DND-41 (cell line): ENCODE measurements at places on chromosomes 6 and 20.
A peak's percentile ranks its signal among the peaks of the same experiment; 100 is the strongest.

DNA sequence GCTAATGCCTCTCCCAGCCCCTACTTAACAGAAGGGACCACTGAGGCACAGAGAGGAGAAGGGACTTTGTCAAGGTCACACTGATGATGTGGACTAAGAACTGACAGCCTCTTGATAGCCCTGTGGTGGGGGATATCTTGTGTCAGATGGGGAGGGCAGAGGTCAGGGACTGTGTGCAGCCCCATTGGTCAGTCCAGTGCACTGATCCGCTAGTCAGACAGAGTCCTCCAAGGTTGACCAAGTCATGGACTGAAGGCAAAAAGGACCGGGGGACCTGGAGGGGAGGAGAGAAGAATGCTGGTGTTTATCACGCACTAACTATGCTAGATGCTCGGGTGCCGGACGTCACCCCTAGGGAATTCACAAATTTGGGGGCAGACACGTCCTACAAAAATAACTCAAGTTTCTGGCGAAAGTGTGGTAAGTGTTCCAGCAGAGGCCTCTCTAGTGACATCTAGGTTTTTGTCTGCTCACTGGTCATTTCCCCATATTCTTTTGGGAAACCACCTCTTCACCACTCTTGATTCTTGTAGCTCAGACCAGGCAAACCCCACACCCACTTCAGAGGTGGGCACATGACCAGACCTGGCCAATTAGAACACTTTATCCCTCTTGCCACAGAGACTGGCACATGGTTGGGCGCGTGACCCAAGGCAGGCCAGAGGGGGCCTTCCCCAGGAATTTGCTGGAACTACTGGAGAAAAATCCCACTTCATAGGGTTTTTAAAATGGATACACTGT, 21.0 kb downstream of the TCF15 start:
- no peak for DNase-seq

- DNase-seq, result no peak
These were observed 12.9 kb upstream of the ADTRP start for GRCh38 chr6:11791354-11792107.

- no peak for DNase-seq
These were observed 84.7 kb downstream of the PRSS35 start for GRCh38 chr6:83597051-83597450.

DNA sequence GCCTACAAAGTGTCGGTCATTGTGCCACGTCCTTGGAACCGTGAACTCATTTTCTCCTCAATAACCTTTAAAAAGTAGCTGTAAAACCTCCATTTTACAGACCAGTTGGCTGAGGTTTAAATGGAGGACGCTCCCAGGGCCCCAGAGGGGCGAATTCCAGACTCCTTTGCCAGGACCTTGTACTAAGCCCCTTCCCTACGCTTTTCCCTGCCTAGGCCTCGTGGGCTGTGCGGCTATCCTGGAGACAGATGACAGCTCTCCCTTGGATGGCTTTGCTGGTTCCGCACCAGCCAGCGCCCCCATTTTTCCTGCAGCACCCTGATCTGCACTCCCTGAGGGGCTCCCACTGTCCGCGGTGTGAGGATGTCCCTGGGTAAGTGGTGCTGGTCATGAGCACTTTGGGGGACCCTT, 12.1 kb upstream of the SNHG17 start:
- DNase-seq, result no peak

- no peak for DNase-seq
These were observed 260.2 kb upstream of the IRAK1BP1 start for GRCh38 chr6:78607189-78607588.

- DNase-seq, result no peak
These were observed 197.0 kb upstream of the FKBP1C start for GRCh38 chr6:63014290-63014689.

DNA sequence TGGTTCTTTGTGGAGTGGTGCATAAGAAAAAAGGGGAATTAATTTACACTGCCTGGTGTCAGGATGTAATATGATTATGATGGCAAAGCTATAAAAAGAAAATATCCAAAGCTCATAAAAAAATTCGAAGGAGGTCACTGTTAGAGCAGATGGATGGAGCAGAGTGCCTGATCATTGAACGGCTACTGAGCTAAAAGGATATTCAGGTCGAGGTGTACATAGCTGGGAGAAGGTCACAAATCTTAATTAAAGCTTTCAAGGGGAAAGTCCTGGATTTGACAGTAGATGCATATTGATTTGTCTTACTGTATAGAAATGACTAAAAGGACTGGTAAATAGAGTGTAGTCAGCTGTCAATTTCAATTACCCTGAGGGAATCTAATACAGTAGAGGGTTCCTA, 84.4 kb downstream of the PKIB start:
- DNase-seq, result no peak

GRCh38 chr6:36805917-36806316, 33.3 kb downstream of the CPNE5 start:
- DNase-seq, result no peak

DNA sequence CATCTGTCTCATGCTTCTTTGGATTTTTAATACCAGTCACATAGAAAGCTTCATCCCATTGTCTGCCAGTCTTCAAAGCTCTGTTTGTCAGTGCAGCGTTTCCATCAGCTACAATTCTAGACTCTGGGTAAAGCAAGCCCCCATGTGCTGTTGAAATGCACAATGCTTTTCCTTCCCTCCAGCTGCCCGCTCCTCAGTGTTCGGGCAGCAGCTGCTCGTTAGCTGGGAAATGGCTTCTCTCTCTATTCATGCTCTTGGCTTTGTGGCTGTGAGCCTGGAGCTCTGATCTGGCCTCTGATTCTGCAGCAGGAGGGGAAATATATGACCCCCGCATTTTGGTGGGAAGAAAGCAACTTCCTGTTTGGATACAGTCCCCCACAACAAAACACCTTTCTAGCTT, 213.0 kb upstream of the CDYL start:
- no peak for DNase-seq

- DNase-seq, result no peak
These were observed 388.8 kb downstream of the THBS2 start for GRCh38 chr6:168864541-168865460.

GRCh38 chr6:15474196-15474595, 188.6 kb downstream of the DTNBP1 start:
- DNase-seq, result no peak

- no peak for DNase-seq
These were observed at the start of gene CDH22 for GRCh38 chr20:46308258-46309157. Gene CDH22 (minus strand): TSS chr20:46308498. CDS start chr20:46251294, 57,204 bp downstream.

DNA sequence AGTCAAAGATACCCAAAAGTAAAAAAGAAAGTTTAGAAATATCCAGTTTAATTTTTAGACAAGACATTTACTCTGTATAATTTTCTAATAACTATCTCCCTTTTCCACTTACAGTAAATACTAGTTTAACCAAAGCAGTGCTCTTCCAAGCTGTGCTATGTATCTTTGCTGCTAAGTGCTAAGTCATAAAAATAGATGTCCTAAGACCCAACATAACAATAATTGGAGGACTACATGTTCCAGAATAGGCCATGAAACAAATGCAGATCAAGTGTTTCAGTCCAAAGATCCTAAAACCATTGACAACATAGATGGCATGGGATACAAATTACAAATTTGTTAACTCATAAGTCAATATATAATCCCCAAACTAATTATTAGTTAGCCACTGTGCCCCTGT, 111.1 kb downstream of the FAM83B start:
- no peak for DNase-seq

GRCh38 chr20:10217721-10218410, 764 bp upstream of the SNAP25 start:
- no peak for DNase-seq

- DNase-seq, result no peak
These were observed 4.8 kb upstream of the ASF1A start for GRCh38 chr6:118889163-118889562.

- peak; percentile 69 for DNase-seq
These were observed 27.7 kb downstream of the ALDH5A1 start for GRCh38 chr6:24522228-24523176.

GRCh38 chr20:50304501-50304856, 113.8 kb downstream of the CEBPB start:
- DNase-seq, result no peak
